Activated B cell treated with CpG ODN at 0.5 μM for 24 hours (primary cell): ENCODE measurements at places on chromosomes 13 and 19. TPM values are rescaled to one million over a fixed set of nuclear protein-coding genes. Genes with fewer than 3 reads are reported as not detected.

DNA sequence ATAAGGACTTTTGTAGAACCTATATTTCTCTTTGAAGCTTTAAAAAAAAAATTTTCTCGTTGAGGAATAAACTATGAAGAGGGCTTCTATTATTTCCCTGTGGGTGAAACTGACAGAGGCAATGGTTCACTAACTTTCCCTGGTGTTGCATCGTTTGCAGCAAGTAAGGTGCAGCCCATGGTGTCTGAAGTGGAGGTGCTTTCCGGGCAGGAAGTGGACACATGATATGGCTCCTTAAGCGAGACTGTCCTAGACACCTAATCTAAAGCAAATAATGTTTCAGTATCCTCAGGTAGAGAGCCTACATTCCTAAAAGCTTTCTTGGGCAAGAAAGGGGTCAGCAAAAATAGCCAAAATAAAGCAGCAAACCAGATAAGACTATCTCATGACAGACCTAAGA, 437.6 kb upstream of the ARGLU1 start:
- DNase-seq: no peak

LILRB2 gene
- 7.6 and 7.9 TPM in 2 replicates for total RNA-seq

DNA sequence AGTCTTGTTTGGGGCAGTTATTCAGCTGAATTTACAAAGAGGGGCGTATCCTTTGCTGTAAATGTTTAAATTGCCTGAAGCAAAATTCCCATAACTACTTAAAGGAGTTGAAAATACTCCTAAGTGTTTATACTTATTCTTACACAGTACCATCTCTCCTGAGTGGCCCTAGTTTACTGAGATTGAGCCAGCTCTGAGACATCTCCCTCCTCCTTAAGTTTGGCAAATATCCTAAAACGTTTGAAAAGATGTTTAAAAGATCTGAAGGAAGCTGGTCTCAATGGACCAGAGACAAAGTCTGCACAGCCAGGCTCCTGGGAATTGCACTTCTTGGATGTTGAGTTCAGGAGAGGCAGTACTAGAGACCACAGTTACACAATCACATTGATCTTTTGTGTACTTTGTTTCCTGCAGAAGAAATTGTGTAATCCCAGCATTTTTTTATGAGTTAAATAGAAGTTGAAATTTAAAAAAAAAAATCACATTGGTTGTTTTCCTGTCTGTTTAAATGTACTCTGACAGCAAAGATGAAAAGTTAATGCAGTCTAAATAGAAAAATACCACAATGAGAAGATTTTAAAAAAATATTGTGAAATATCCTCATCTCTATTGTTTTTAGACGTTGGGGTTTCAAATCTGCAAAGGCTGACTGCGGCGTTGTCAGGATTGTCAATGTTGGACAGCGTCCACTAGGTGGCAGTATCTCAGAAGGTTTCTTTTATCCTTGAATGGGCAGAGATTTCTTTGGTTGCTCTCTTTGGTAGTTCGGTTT, 20.7 kb downstream of the TNFSF11 start:
- no peak for DNase-seq

URAD gene
- total RNA-seq: not detected in 2 replicates

GRCh38 chr13:113765564-113765910, 6.5 kb downstream of the TMEM255B start:
- no peak for DNase-seq

CGB3 gene
- not detected in 2 replicates for total RNA-seq

DNA sequence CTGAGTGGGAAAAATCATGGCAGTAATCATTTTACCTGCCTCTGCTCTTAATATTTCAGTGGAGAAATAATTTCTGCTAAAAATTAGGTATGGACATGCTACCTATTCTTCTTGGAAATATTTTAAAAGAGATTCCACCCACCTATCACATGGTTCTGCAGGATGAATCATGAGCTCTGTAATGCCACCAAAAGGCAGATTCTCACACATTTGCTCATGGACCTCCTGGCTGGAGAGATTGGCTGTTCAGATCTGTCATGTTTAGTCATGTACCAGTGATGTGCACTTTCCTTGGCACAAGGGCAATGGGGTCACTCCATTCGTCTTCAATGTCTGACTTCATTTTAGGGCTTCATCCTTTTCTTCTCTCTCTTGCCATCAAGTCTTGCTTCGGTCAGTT, 101.8 kb upstream of the MBNL2 start:
- no peak for DNase-seq

BRSK1 gene
- total RNA-seq: 1.3 and 2.7 TPM in 2 replicates
